ENCODE measurements at places on chromosomes 1 and 21. TPM values are rescaled to one million over a fixed set of nuclear protein-coding genes. Genes with fewer than 3 reads are reported as not detected.

DNA sequence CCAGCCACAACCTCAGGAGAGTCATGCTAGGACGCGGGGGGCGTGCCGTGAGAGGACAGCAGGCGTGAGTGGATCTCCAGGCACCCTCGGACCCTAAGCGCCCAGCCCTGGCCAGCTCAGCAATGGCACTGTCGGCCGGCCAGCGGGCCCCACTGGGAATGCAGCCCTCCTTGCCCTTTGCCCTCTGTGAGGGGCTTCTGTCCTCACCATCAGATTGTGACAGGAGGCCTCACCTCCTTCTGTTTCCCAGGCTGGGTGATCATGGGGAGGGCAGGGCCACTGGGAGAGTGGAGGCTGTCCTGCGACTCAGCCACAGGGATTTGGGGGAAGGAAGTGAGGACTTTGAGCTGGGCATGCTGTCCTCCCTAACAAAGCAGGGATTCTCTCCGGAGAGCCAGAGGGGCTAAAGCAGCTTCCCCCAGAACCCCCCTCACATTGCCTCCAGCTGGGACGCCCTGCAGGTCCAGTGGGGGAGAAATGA is 6.6 kb upstream of the LRRC3 start:
- DNase-seq, result no peak

GRCh38 chr1:82346141-82346540 is 545.4 kb downstream of the ADGRL2 start:
- no peak for DNase-seq

Gene ZNF593OS
- not detected for total RNA-seq

Gene SLC22A15
- 2.5 TPM for total RNA-seq

Gene CD34
- total RNA-seq, result 85.2 TPM

Gene SPAG17
- not detected for total RNA-seq
